ENCODE measurements at places on chromosomes 13 and 19.

DNA sequence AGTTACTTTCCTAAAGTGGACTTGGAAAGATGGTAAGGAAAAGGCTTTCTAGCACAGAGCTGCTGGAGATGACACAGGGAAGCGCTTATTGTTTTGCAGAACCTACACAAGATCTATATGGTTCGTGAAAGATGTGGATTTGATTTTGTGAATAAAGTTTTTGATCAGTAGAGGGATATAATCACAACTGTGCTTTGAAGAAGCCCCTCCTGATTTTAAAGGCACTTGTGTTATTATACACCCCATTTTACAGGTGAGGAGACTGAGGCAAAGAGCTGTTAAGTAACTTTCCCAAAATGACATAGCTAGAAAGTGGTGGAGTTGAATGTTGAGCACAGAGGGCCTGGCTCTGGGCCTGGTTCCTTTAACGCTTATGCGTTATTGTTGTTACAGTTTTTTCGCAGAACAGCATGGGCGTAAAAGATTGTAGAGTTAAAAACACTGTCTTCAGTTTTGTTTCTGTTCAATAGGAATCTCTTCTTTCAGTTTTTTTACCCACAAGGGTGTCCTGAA, 1.4 kb downstream of the TDRD3 start:
- DNase-seq: no peak

- DNase-seq: no peak
Observed at GRCh38 chr13:112509190-112509589, 78.8 kb downstream of the TUBGCP3 start.

GRCh38 chr19:15291089-15291488, 41.2 kb downstream of the BRD4 start:
- DNase-seq: no peak

DNA sequence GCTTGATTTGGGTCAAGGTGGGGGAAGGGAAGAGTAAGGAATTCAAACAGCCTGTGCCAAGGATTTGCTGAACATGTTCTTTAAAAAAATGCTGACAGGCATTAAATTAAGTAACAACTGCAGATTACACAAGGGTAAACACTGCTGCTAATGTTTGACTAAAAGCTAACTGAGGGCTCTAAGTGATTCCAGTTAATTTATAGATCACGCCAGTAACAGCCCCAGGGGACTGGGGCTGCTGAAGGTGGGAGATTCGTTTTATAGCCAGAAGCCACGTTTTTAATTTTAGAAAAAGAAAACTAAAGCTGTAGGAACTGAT, 321.7 kb downstream of the DLEU7 start:
- no peak for DNase-seq

- DNase-seq: no peak
Observed at GRCh38 chr19:19388568-19389555, 16.6 kb upstream of the GATAD2A start.

DNA sequence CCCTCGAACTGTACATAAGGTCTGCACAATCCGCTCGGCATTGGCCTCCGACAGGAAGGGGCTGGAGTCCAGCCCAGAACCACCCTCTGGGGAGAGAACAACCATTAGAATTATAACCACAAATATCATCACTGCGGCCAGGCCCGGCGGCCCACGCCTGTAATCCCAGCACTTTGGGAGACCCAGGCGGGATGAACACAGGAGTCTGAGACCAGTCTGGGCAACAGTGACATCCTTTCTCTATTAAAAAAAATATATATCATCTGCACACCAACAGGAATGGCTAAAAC, 11.4 kb downstream of the COQ8B start:
- DNase-seq: no peak

GRCh38 chr13:50757008-50757407, 86.5 kb downstream of the DLEU7 start:
- DNase-seq: no peak

DNA sequence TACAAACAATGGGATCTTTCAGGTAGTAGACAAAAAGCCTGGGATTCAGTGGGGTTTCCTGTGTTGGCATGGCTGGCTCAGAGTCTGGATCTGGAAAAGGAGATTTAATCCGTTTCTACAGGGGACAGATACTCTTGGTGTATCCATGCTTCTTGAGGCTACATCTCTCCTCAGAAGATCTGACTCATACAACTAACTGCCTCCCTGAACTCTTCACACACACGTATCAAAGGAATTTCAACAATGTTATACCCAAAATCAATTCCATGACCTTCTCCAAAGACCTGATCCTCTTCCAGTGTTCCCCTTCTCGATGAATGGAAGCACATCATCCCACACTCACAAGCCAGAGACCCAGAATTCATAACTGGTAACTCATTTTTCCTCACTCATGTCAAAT, 435.3 kb upstream of the NBEA start:
- DNase-seq: no peak

- DNase-seq: no peak
Observed at GRCh38 chr13:42331009-42331408, 59.1 kb downstream of the AKAP11 start.

DNA sequence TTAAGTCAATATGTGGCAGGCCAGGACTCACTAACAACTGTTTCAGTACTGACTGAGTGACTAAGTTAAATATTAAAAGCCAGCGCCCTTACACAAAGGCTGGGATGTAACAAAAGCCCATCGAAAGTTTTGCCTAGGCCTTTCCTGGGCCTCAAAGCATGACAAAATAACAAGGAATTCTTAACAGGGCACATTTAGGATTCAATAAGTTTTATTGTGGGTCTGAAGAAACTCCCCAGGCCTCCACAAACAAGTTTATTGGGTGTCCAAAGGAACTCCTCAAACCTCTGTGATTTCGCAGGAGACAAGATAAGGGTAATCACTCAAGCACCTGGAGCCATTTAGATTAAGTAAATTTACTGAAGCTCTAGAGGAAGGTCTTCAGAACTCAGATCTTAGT, 130.7 kb upstream of the SGCG start:
- no peak for DNase-seq

DNA sequence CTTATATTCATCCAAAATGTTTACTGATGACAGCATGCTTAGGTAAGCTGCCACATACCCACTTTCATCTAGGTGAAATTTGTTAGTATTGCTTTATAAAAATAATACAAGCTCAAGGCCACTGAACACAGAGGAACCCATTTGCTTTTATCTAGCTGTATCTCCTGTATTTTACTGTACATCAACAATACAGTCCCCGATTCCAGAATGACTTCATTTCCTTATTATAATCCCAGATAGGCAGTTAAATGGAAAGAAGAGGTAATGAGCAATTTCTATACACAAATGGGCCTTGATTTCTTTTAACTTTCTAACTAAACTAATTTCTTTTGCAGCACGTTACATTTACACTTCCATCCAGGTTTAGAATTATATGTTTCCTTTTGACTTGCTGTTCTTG, 86.2 kb downstream of the SHISA2 start:
- no peak for DNase-seq

All from substantia nigra (tissue), 51 donors.